Heart left ventricle (tissue), 16 donors: ENCODE measurements at places on chromosomes 6 and 20. TPM values are rescaled to one million over a fixed set of nuclear protein-coding genes. Genes with fewer than 3 reads are reported as not detected.

The LTB gene
- 1.0 TPM for total RNA-seq

DNA sequence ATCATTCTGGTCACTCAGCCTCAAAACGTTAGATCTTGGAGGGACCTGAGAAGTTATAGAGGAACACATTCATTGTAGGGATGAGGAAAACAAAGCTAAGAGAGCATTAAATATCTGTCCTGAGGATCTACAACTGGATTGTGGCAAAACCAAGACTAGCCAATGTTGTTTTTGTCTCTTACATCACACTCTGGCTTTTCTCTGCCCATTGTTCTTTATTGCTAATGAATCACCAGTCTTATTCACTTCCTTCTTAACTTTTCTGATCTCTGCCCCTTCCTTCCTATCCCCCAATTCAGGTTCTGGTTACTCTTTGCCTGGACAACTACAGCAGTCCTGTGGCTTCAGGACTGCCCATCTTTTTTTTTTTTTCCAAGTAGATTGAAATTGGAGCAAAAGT lies 57.0 kb upstream of the PREP start:
- no peak for DNase-seq
- H3K27me3 ChIP-seq = no peaks in the 10 kb centered on the region
- no peaks in the 10 kb centered on the region for H3K4me1 ChIP-seq
- H3K36me3 ChIP-seq = no peaks in the 10 kb centered on the region
- no peak overlapping the region for H3K4me3 ChIP-seq

- no peaks in the 10 kb centered on the region for H3K27me3 ChIP-seq
- no peak overlapping the region for H3K4me3 ChIP-seq
- no peak for DNase-seq
- H3K4me1 ChIP-seq = peaks cover 7% of the 10 kb centered on the region
Observed at GRCh38 chr20:24916412-24916811, 32.7 kb upstream of the CST7 start.

- peak overlapping the region; percentile 49 for H3K4me3 ChIP-seq
- peaks cover 52% of the 10 kb centered on the region for H3K27me3 ChIP-seq
- DNase-seq = no peak
- no peak overlapping the region for H3K27ac ChIP-seq
- no peaks in the 10 kb centered on the region for H3K36me3 ChIP-seq
Observed at GRCh38 chr6:34144581-34145160, 1.2 kb downstream of the GRM4 start.

- no peak overlapping the region for H3K4me3 ChIP-seq
- H3K4me1 ChIP-seq = no peaks in the 10 kb centered on the region
- no peaks in the 10 kb centered on the region for H3K36me3 ChIP-seq
- no peak for DNase-seq
- no peak overlapping the region for H3K27ac ChIP-seq
Observed at GRCh38 chr6:92044312-92044711, 1375.0 kb downstream of the EPHA7 start.

The GRM1 gene
- 4.7 TPM for total RNA-seq

DNA sequence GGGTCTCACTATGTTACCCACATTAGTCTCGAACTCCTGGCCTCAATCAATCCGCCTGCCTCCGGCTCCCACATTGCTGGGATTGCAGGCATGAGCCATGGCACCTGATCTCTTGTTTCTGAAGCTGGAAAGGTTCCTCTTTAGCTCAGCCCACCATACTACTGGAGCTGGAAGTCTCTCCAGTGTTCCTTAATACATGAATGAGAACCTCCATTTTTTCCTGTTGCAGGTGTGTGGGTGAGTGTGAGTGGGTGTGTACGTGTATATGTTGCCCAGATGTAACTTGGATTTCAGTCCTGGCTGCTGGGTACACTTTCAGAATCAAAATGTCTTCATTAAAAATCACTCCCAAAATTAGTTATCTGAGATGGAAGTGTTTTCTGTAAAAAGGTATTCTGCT lies 11.1 kb downstream of the PNPLA1 start:
- no peak overlapping the region for H3K27ac ChIP-seq
- H3K4me3 ChIP-seq = no peak overlapping the region
- DNase-seq = no peak
- no peaks in the 10 kb centered on the region for H3K4me1 ChIP-seq
- peaks cover 14% of the 10 kb centered on the region for H3K27me3 ChIP-seq
